T-helper 17 cell (primary cell): ENCODE measurements at places on chromosomes 12 and 14.

DNA sequence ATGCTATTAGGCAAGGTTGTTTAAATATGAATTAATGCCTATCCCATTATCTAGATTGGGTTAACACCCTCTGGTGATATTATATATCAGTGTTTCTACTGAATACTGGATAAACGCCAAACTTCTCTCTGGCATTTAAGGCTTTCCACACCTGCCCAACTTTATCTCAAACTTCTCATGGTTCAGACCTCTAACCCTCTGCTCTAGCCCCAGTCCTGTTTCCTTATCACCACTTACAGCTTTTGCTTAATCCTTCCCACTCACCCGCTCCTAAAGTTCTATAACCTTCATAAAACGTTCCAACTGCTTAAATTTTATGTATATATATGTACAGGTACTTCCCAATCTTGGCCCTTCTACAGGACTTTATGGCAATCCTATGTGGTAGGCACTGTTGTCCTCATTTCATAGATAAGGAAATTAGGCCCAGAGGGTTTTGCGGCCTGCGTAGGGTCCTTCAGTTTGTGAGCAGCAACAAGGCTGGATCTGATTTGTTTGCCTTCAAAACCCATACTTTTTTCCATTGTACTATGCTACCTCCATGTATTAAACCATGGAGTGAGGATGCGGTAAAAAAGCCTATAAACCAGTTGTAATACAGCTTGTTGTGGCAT, 1.2 kb downstream of the LPCAT3 start:
- H3K27ac ChIP-seq = peak overlapping the region; percentile 93
- peaks cover 32% of the 10 kb centered on the region for H3K4me1 ChIP-seq

DNA sequence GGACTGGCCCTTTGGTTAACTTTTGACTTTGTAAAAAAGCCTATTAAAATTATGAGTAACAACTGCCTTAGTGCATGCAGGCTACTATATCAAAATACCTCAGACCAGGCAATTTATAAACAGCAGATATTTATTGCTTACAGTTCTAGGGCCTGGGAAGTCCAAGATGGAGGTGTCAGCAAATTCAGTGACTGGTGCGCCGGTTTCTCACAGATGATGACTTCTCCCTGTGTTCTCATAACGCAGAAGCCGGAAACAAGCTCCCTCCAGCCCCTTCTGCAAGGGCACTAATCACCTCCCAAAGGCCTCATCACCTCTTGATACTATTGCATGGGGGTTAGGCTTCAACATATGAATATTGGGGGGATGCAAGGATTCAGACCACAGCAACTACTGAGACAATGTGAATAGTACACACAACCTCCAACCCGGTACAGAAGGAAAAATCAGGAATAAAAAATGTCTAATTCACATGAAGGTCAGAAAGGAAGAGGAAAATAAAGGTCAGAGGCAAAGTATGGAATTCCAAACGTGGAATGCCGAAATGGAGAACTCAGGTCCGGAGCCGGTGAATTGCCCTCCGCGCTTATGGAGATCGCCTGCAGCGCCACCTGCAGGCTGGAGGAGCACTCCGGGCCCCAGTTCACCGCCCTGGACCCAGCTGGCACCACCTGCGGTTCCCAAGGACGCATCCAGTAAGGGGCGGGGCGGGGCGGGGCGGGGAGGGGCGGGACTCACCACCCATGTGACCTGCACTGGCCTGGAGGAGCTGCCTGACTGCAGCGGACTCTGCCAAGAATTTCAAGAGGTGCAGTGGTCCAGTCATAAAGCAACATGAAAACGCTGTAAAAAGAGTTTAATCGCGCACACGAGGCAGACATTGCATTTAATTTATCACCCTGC, 203.4 kb downstream of the KIF26A start:
- H3K4me1 ChIP-seq = peaks cover 4% of the 10 kb centered on the region
- H3K4me3 ChIP-seq = no peak overlapping the region
- H3K27me3 ChIP-seq = peaks cover 21% of the 10 kb centered on the region
- no peak for DNase-seq
- peaks cover 2% of the 10 kb centered on the region for H3K36me3 ChIP-seq

DNA sequence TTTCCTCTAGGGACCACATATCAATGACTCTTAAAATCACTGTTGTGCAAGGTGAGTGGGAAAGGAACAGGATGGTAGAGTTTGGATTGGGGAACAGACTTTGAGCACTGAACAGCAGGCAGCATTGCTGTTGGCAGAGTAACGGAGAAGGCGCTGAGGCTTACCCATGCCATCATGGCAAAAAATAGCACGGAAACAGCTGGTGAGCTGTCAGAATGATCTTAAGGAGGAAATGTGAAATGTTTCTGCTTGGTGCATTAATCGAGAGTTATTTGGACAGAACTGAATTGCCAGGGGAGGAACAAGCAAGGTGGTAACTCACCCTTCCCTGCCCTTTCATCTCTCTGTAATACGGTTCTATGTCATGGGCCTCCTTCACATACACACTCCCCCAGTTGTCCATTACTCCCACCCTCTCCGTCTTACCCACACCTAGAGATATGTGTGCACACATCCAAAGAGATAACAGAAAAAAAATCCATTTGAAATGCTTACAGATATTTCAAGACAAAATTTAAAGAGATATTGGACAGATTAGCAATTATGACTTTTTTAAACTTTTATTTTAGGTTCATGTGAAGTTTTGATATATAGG, 572.5 kb downstream of the DIO2 start:
- no peaks in the 10 kb centered on the region for H3K4me1 ChIP-seq
- H3K4me3 ChIP-seq = no peak overlapping the region
- no peak for DNase-seq
- H3K27me3 ChIP-seq = no peaks in the 10 kb centered on the region
- no peak overlapping the region for H3K27ac ChIP-seq

GRCh38 chr14:72380456-72380855, 448.2 kb downstream of the RGS6 start:
- no peak overlapping the region for H3K4me3 ChIP-seq
- no peak for DNase-seq
- H3K4me1 ChIP-seq = no peaks in the 10 kb centered on the region
- H3K27me3 ChIP-seq = peaks cover 38% of the 10 kb centered on the region

- H3K27ac ChIP-seq = no peak overlapping the region
- DNase-seq = no peak
- no peaks in the 10 kb centered on the region for H3K27me3 ChIP-seq
- no peak overlapping the region for H3K4me3 ChIP-seq
These were observed 20.3 kb downstream of the FCF1 start for GRCh38 chr14:74733221-74733620.

DNA sequence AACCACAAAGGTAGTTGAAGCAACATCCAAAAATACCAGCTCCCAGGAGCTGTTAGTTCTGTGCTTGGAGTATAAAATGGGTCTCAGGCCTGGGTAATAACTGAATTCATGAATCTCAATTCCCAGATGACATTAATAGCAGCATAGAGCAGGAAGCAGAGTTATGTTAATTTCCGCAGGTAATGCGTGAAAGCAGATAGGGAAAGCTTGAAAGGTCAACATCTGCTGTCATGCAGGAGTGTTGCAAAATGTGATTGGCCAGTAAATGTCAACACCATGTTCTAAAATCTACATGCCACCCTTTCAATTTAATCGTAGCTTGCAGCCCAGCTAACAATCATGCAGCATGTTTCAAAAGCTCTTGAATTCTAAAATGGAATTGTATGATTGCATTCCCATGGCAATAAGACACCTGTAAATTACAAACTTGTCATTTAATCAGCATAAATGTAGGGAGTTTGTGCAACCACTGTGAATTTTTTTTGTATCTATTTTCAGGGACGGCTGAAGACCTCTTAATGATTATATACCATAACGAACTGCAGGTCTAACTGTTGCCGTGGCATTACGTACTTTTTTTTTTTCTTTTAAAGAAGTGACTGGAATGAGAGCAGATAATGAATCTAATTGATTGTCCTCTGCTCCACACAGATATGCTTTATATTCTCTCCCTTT, 635.8 kb upstream of the FOXG1 start:
- no peak overlapping the region for H3K4me3 ChIP-seq
- no peak overlapping the region for H3K27ac ChIP-seq
- DNase-seq = no peak
- no peaks in the 10 kb centered on the region for H3K27me3 ChIP-seq
- no peaks in the 10 kb centered on the region for H3K4me1 ChIP-seq

DNA sequence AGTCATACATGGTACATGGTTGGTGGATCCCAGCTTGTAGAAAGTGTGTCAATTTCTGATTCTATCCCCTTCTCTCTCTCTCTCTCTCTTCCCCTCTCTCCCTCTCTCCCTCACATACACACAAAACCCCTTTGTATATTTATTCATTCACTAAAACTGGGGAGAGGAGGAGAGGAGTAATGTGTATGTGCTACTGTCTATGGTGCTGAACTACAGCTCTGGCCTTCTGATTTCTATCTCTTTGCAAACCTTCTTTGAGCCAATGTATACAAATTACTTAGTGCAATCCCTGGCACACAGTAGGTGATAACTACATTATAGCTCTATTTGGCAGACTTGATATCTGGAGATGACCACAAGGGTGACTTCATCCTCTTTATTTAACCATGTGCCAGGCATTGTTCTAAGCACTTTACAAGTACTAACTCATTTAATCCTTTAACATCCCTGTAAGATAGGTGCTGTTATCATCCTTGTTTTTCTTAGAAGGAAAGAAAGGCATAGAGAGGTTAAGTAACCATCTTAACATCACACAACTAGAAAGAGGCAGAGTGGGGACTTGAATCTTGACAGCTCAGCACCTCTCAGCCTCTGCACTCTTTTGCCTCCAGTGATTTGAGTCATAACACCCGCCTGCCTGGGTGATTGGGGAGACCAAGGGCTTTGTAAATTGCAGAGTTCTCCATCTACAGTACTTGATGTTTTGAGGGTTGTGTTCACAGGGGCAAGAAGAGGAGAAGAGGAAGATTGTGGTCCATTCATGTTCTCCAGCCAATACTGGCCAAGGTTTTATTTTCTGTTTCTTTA, 21.3 kb downstream of the RPH3A start:
- H3K27me3 ChIP-seq = peaks cover 49% of the 10 kb centered on the region
- peaks cover 6% of the 10 kb centered on the region for H3K4me1 ChIP-seq
- no peak for DNase-seq
- H3K27ac ChIP-seq = no peak overlapping the region
- no peak overlapping the region for H3K4me3 ChIP-seq
- H3K36me3 ChIP-seq = peaks cover 2% of the 10 kb centered on the region

DNA sequence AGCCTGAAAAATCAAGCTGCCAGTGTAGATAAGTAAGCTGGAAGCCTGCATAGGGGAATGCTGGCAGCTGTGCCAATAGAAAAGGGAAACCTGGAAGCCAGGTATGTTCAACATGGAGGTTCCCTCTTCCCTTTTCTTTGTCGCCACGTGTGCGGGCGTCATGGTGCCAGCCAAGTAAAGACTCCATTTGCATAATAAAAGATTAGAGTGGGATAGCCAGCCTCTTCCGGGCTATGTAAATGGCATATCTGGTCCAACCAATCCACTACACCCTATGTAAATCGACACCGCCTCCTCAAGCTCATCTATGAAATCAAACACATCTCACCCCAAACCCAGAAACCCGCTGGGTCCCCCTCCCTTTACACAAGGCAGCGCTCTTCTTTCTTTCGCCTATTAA, 5.6 kb upstream of the ADGRD1 start:
- DNase-seq = no peak
- H3K36me3 ChIP-seq = no peaks in the 10 kb centered on the region
- H3K4me3 ChIP-seq = no peak overlapping the region
- peaks cover 2% of the 10 kb centered on the region for H3K4me1 ChIP-seq
- H3K27me3 ChIP-seq = peaks cover 37% of the 10 kb centered on the region

- no peak overlapping the region for H3K27ac ChIP-seq
- H3K4me1 ChIP-seq = peaks cover 22% of the 10 kb centered on the region
- H3K27me3 ChIP-seq = no peaks in the 10 kb centered on the region
- peaks cover 8% of the 10 kb centered on the region for H3K36me3 ChIP-seq
These were observed 22.2 kb downstream of the ST8SIA1 start for GRCh38 chr12:22312336-22312735.

GRCh38 chr12:66500841-66501240, 178.0 kb downstream of the GRIP1 start:
- peaks cover 4% of the 10 kb centered on the region for H3K4me1 ChIP-seq
- no peak for DNase-seq
- no peaks in the 10 kb centered on the region for H3K36me3 ChIP-seq
- H3K27me3 ChIP-seq = peaks cover 31% of the 10 kb centered on the region
- H3K4me3 ChIP-seq = no peak overlapping the region

GRCh38 chr14:60705100-60705499, 19.1 kb downstream of the SIX4 start:
- no peaks in the 10 kb centered on the region for H3K36me3 ChIP-seq
- H3K4me3 ChIP-seq = no peak overlapping the region
- H3K27ac ChIP-seq = no peak overlapping the region
- H3K27me3 ChIP-seq = peaks cover 22% of the 10 kb centered on the region
- DNase-seq = no peak

DNA sequence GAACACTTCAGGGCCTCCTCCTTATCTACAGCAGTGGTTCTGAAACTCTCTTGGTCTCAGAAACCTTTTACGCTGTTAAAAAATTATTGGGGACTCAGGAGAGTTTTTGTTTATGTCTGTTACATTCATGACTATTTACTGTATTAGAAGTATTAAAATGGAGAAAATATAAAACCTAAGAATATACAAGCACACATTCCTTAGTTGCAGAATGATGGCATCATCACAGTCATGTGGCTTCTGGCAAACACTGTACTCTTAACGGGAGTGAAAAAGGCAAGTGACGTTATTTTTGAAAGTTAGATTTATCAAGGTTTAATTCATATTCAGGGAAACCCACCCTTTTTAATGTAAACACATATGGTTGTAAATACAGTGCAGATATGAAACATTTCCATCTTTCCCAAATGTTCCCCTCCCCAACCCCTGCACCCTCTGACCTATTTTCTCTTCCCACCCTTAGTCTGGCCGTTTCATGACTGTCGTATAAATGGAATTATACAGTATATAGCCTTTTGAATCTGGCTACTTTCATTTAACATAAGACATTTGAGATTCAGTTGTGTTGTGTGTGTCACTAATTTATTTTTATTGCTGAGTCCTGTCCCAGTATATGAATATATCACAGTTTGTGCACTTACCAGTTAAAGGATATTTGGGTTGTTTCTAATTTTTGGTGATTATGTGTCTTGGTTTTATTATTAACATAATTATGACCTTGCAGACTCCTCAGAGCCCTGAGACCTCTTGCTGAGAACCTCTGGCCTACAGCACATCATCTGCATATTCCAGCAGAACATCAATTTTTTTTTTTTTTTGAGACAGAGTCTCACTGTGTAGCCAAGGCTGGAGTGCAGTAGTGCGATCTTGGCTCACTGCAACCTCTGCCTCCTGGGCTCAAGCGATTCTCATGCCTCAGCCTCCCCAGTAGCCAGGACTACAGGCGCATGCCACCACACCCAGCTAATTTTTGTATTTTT, 457.0 kb downstream of the PCNX1 start:
- peaks cover 23% of the 10 kb centered on the region for H3K4me1 ChIP-seq
- DNase-seq = no peak
- H3K4me3 ChIP-seq = no peak overlapping the region
- H3K27me3 ChIP-seq = no peaks in the 10 kb centered on the region
